Activated CD8-positive, alpha-beta T cell treated with anti-CD3 and anti-CD28 coated beads for 36 hours (primary cell): ENCODE measurements at places on chromosomes 1 and 21. TPM values are rescaled to one million over a fixed set of nuclear protein-coding genes. Genes with fewer than 3 reads are reported as not detected.

PLPPR4 gene
- not detected for total RNA-seq

DNA sequence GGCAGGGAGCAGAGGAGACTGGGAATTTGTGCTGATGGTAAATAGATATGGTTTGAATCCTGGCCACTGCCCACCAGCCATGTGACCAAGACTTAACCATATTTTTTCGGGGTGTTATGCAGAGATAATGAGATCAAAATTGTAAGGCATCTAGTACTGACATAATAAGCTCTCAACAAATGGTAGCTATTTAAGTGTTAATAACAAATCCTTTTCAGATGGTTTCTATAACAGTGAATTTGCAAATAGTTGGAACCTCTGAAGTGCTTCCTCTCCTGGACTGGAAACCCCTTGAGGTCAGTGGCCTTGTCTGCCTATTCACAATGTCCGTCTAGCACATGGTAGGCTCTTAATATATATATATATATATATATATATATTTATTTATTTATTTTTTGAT is 64.7 kb downstream of the MDM4 start:
- H3K4me3 ChIP-seq, result no peak overlapping the region
- no peak for DNase-seq
- no peak overlapping the region for H3K27ac ChIP-seq

- H3K4me3 ChIP-seq, result no peak overlapping the region
- no peaks in the 10 kb centered on the region for H3K4me1 ChIP-seq
- no peaks in the 10 kb centered on the region for H3K27me3 ChIP-seq
- DNase-seq, result no peak
These were observed 892.6 kb downstream of the KCNT2 start for GRCh38 chr1:195715652-195716051.

ADAMTS1 gene
- 0.20 TPM for total RNA-seq

DNA sequence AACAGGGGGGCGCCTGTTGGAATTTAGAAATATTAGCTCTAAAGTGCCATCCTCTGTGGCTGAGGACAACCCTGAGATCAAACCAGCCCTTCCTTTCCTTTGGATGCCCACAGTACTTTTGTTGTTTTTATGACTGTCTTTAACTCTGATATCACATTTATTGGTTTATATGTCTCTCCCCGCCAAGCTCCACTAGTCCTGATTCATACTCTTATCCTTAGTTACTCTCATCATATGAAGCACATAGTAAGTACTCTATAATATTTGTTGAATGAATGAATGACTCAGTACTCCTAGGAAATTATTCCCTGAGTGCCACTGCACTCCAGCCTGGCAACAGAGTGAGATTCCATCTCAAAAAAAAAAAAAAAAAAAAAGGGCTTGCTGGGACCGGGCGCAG is 22.6 kb upstream of the NRDC start:
- H3K36me3 ChIP-seq, result no peaks in the 10 kb centered on the region
- no peak overlapping the region for H3K27ac ChIP-seq
- no peak for DNase-seq
- no peak overlapping the region for H3K4me3 ChIP-seq

FCRL6 gene
- total RNA-seq, result 0.20 TPM

TNFAIP8L2 gene
- 17.5 TPM for total RNA-seq

OPTC gene
- not detected for total RNA-seq

- no peak overlapping the region for H3K4me3 ChIP-seq
- H3K36me3 ChIP-seq, result no peaks in the 10 kb centered on the region
- H3K4me1 ChIP-seq, result no peaks in the 10 kb centered on the region
- peaks cover 8% of the 10 kb centered on the region for H3K27me3 ChIP-seq
- H3K27ac ChIP-seq, result no peak overlapping the region
- no peak for DNase-seq
These were observed 121.1 kb upstream of the PKN2 start for GRCh38 chr1:88562991-88563390.

- no peaks in the 10 kb centered on the region for H3K36me3 ChIP-seq
- no peak overlapping the region for H3K27ac ChIP-seq
- H3K27me3 ChIP-seq, result no peaks in the 10 kb centered on the region
- peaks cover 24% of the 10 kb centered on the region for H3K4me1 ChIP-seq
- no peak overlapping the region for H3K4me3 ChIP-seq
These were observed 53.1 kb upstream of the LBR start for GRCh38 chr1:225480825-225481434.

KIF17 gene
- not detected for total RNA-seq

DPYD gene
- total RNA-seq, result 10.8 TPM

GRCh38 chr1:208151728-208152598 is 92.2 kb downstream of the PLXNA2 start:
- H3K27ac ChIP-seq, result no peak overlapping the region
- no peak overlapping the region for H3K4me3 ChIP-seq
- no peaks in the 10 kb centered on the region for H3K27me3 ChIP-seq
- no peaks in the 10 kb centered on the region for H3K36me3 ChIP-seq
- no peaks in the 10 kb centered on the region for H3K4me1 ChIP-seq

DNA sequence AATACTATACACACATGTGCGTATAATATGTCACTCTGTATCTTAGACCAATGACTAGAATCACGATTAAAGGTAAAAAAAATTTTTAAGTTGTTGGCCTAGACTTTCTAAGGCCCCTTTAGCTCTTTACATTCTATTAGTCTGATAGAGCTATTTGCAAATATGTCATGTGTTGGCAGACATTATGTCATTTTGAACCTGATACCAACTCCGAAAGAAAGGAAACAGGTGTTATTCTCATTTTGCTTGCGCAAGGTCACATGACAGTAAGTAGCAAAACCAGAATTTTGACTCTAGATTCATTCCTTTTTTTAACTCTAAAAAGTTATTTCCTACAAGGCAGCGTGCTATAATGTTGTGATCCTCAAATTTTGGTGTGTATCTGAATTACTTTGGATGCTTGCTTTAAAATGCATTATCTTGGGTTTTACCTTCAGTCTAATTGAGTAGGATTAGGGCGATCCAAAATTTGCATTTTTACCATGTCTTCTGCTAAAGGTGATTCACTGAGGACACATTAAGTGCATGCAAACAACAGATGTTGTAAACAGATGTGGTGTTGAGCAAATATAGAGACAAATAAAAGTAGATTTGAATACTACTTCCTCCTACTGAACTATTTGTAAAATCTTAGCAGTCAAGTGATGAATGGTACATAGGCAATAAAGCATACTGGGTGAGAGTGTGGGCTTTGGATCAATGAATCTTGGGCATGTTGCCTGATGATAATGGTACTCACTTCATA is 63.5 kb upstream of the KIAA1614 start:
- no peak overlapping the region for H3K27ac ChIP-seq
- peaks cover 16% of the 10 kb centered on the region for H3K36me3 ChIP-seq
- H3K4me1 ChIP-seq, result peaks cover 14% of the 10 kb centered on the region
- no peaks in the 10 kb centered on the region for H3K27me3 ChIP-seq

- no peak overlapping the region for H3K4me3 ChIP-seq
- H3K27ac ChIP-seq, result no peak overlapping the region
- DNase-seq, result no peak
- no peaks in the 10 kb centered on the region for H3K36me3 ChIP-seq
- H3K4me1 ChIP-seq, result no peaks in the 10 kb centered on the region
These were observed 245.2 kb downstream of the TRABD2B start for GRCh38 chr1:47751996-47752451.

DNA sequence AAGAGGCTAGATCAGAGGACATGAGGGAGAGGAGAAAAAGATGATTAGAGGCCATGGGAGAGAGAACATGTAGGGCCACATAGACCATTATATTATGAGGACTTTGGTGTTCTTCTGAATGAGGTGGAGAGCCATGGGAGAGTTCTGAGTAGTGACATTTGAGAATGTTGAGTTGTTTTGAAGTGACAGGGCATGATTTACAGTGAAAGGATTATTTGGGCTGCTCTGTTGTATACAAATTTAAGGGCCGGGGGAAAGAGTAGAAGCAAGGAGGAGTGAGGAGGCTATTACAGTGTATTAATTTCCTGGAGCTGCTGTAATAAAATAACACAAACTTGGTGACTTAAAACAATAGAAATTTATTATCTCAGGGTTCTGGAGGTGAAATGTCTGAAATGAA is 102.5 kb upstream of the RGS4 start:
- H3K4me3 ChIP-seq, result no peak overlapping the region
- no peaks in the 10 kb centered on the region for H3K36me3 ChIP-seq
- DNase-seq, result no peak
- no peaks in the 10 kb centered on the region for H3K4me1 ChIP-seq
- peaks cover 10% of the 10 kb centered on the region for H3K27me3 ChIP-seq

AMY1C gene
- total RNA-seq, result not detected

GRCh38 chr1:204255966-204256365 is 42.2 kb upstream of the GOLT1A start:
- H3K4me1 ChIP-seq, result no peaks in the 10 kb centered on the region
- H3K27me3 ChIP-seq, result no peaks in the 10 kb centered on the region
- no peak overlapping the region for H3K4me3 ChIP-seq

ELAPOR1 gene
- total RNA-seq, result 4.7 TPM

CIART gene
- 3.6 TPM for total RNA-seq

CSMD2 gene
- total RNA-seq, result not detected

PDPN gene
- not detected for total RNA-seq

GRCh38 chr1:172383536-172383935 is 36.9 kb upstream of the C1orf105 start:
- no peak for DNase-seq
- no peaks in the 10 kb centered on the region for H3K36me3 ChIP-seq
- H3K4me1 ChIP-seq, result peaks cover 24% of the 10 kb centered on the region
- no peaks in the 10 kb centered on the region for H3K27me3 ChIP-seq
- no peak overlapping the region for H3K4me3 ChIP-seq

ZP4 gene
- not detected for total RNA-seq

DNA sequence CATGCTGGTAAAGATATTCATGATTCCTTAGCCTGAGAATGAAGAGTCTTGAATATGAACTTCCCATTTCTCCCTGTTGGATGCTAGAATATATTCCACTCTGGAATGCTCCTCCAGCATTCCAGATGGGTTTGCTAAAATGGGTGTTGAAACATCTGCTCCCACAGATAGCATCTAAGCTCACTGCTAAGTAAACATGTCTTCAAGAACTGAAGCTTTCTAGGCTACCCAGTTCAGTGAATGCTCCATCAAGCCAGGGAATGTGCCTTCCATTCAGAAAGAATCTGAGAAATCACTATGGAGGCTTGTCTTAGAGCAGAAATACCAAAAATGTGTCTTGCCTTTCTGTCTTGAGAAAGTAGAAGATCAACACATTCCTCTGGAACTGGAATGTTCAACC is 81.1 kb downstream of the TNFSF18 start:
- H3K27me3 ChIP-seq, result peaks cover 1% of the 10 kb centered on the region
- H3K4me1 ChIP-seq, result peaks cover 19% of the 10 kb centered on the region
- no peak overlapping the region for H3K27ac ChIP-seq
- no peak for DNase-seq
- H3K4me3 ChIP-seq, result no peak overlapping the region

DNA sequence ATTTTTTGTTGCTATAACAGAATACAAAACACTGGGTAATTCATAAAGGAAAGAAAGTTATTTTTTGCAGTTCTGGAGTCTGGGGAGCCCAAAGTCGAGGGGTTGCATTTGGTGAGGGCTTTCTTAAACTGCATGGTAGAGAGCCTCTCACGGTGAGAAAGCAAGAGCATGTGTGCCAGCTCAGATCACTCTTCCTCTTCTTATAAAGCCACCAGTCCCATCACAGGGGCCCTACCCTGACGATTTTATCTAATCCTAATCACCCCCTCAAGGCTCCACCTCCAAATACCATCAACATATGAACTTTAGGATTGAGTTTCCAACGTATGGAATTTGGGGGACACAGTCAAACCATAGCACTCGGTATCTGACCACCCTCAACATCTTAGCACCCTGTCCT is 1.0 kb upstream of the STRIP1 start:
- H3K27me3 ChIP-seq, result no peaks in the 10 kb centered on the region
- H3K4me1 ChIP-seq, result peaks cover 44% of the 10 kb centered on the region
- DNase-seq, result no peak
- H3K36me3 ChIP-seq, result peaks cover 8% of the 10 kb centered on the region
- peak overlapping the region; percentile 92 for H3K4me3 ChIP-seq

KCNT2 gene
- total RNA-seq, result not detected

- no peaks in the 10 kb centered on the region for H3K36me3 ChIP-seq
- no peaks in the 10 kb centered on the region for H3K27me3 ChIP-seq
- DNase-seq, result no peak
These were observed 52.5 kb downstream of the POU2F1 start for GRCh38 chr1:167273027-167273800.

GRCh38 chr1:33266766-33267165 is 10.5 kb downstream of the ZNF362 start:
- no peak overlapping the region for H3K4me3 ChIP-seq
- DNase-seq, result no peak
- H3K27me3 ChIP-seq, result no peaks in the 10 kb centered on the region
- no peaks in the 10 kb centered on the region for H3K36me3 ChIP-seq

CFAP107 gene
- total RNA-seq, result not detected
